ENCODE measurements at places on chromosomes 6 and 20.

DNA sequence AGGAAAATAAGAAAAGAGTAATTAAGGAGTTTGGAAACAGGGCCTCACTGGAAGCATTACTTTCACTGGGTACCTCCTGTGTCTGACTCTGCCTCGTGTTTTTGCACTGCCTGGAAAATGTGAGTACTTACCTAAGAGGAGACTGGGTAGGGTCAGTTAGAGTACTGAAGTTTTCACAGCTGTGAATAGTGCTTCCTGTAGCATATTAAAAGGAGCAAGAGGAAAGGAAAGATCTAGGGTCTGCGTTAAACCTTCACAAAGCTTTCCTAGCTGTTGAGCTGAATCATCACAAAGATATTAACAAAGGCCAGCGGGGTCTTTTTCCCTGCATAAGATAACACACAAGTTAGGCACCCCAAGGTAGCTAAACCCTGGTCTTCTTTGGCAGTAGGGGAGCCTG, 82.3 kb downstream of the MLIP start:
- H3K27ac ChIP-seq = no peak overlapping the region
- no peak for DNase-seq
- no peaks in the 10 kb centered on the region for H3K4me1 ChIP-seq
- no peak overlapping the region for H3K4me3 ChIP-seq
- no peaks in the 10 kb centered on the region for H3K36me3 ChIP-seq

DNA sequence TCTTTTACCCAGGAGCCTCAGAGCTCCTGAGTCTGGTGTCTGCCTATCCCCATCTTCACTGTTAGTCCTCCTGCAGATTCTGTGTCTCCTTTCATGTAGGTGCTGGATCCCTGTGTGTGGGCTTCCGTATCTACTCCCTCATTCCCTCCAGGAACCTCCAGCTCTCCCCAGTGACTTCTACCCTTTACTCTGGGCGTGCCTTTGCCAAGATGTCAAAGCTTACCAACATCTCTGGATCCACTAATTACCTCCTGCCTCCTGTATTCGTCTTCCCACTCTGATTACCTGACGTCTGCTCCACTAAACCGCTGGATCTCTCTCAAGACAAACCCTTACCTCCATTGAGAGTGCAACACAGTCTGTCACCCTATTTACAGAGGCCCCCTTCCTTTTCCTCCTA, 2.2 kb upstream of the C6orf136 start:
- DNase-seq = no peak
- H3K27me3 ChIP-seq = no peaks in the 10 kb centered on the region
- peaks cover 25% of the 10 kb centered on the region for H3K36me3 ChIP-seq
- H3K27ac ChIP-seq = no peak overlapping the region

GRCh38 chr6:170106906-170107525, 183.9 kb downstream of the DLL1 start:
- H3K4me3 ChIP-seq = no peak overlapping the region
- no peak overlapping the region for H3K27ac ChIP-seq
- peak; percentile 21 for DNase-seq
- no peaks in the 10 kb centered on the region for H3K4me1 ChIP-seq
- no peaks in the 10 kb centered on the region for H3K36me3 ChIP-seq

DNA sequence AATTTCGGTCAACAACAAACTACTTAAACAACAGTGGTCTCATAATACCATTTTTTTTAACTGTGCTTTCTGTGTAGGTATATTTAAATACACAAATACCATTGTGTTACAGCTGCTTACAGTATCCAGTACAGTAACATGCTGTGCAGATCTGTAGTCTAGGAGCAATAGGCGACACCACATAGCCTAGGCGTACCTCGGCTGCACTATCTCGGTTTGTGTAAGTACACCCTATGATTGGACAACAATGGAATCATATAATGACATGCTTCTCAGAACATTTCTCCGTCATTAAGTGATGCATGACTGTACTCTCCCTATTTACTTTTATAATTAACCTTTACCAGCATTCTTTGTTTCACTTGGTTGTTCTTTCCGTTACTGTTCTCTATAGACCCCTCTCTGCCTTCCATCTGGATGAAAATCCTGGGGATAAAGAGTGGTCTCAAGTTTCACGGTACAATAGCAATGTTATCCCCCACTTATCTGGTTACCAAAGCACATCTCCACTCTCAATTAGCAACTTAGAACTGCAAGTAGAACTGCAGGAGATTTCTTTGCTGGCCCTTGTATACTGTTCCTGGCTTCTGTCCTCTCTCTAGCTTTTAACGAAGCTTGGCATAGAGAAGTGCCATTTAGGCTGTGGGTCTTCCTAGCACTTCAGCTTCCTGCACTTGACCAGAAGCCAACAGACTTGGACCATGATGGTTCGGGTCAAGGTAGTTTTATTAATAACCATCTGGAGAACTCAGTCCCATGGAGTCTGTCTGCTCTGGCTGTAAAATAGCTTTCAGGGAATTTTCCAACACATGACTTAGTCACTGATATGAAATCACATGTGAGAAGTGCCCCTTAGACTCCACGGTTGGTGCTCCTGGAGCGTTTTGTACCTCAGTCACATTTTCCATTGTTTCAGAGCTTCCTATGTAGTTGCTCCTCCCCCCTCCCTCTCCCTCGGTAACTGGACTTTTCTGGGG, 80.4 kb upstream of the POPDC3 start:
- H3K36me3 ChIP-seq = no peaks in the 10 kb centered on the region
- no peaks in the 10 kb centered on the region for H3K4me1 ChIP-seq
- no peak overlapping the region for H3K4me3 ChIP-seq
- no peaks in the 10 kb centered on the region for H3K27me3 ChIP-seq
- no peak overlapping the region for H3K27ac ChIP-seq
- DNase-seq = no peak

GRCh38 chr6:13303668-13304017, 24.7 kb downstream of the TBC1D7 start:
- H3K27ac ChIP-seq = peak overlapping the region; percentile 58
- H3K4me3 ChIP-seq = peak overlapping the region; percentile 1
- DNase-seq = peak; percentile 89
- no peaks in the 10 kb centered on the region for H3K27me3 ChIP-seq
- no peaks in the 10 kb centered on the region for H3K4me1 ChIP-seq

DNA sequence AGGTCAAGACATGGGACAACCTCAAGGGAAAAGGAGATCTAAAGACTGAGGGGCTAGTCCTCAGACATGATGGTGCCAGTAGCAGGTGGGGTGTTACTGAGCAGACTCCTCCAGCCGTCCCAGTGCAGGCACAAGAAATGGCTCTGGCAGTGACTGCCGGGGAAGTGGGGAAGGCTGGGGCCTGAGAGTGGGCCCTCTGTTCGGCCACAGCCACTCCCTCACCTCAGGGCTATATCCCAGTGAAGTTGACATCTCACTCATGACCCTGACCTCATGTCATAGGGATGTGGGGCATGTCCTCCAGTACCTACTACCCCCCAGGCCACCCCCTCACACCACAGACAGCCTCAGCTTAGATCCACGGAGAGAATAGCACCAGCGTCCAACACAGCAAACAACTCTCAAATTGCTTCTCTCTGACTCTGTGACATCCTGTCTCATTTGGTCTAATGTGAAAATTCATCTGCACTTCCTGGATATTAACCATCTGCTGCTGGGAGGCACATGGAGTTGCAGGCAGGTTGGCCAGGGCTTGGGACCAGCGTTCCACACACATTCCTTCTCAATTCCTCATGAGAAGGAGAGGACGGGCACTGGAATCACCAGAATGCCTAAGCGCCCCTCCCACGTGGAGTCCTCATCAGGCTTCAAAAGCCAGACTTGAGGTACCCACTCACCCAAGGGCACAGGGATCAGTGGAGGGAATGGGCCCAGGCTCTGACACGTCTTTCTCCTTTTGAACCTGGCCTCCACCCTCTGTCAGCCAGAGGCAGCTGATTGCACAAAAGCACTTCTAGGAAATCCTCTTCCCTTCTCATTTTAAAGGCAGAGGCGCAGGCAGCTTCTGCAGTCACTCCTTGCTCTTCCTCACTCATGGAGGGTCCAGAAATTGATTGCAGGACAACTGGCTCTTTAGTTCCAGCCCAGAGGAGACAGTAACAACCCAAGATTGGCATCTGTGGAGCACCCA, 163.6 kb upstream of the CST7 start:
- no peak for DNase-seq
- H3K27ac ChIP-seq = no peak overlapping the region
- H3K4me1 ChIP-seq = no peaks in the 10 kb centered on the region
- no peaks in the 10 kb centered on the region for H3K36me3 ChIP-seq
- H3K4me3 ChIP-seq = no peak overlapping the region

- DNase-seq = no peak
- H3K36me3 ChIP-seq = no peaks in the 10 kb centered on the region
Measured at GRCh38 chr20:49699200-49699992, 14.3 kb downstream of the B4GALT5 start.

DNA sequence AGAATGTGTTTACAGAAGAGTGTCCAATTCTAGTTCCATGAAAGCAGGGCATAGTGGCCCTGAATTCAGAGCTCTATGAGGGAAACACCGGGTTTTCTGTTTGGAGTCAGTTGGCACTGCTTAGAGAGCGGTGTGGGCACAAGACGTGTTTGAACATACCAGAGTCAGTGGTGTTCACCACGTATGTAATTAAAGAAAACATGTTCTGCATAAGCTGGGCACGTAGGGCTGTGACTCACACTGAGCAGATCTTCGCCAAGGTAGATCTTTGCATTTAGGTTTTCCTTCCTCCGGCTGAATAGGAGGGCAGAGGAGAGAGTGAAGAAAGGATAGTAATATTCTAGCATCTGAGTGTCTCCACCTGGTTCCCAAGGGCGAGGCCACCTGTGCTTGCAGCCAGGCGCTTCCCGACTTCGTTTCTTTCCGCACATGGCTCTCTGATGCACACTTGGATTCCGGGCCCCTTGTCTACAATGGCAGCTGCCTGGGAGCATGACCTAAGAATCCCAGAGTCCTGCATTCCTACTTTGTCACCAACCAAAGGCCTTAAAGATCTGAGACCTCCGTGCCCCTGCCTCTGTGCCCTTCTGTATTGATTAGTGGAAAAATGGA, 136.2 kb downstream of the ERMARD start:
- no peaks in the 10 kb centered on the region for H3K4me1 ChIP-seq
- DNase-seq = no peak
- H3K27ac ChIP-seq = no peak overlapping the region
- H3K4me3 ChIP-seq = no peak overlapping the region

DNA sequence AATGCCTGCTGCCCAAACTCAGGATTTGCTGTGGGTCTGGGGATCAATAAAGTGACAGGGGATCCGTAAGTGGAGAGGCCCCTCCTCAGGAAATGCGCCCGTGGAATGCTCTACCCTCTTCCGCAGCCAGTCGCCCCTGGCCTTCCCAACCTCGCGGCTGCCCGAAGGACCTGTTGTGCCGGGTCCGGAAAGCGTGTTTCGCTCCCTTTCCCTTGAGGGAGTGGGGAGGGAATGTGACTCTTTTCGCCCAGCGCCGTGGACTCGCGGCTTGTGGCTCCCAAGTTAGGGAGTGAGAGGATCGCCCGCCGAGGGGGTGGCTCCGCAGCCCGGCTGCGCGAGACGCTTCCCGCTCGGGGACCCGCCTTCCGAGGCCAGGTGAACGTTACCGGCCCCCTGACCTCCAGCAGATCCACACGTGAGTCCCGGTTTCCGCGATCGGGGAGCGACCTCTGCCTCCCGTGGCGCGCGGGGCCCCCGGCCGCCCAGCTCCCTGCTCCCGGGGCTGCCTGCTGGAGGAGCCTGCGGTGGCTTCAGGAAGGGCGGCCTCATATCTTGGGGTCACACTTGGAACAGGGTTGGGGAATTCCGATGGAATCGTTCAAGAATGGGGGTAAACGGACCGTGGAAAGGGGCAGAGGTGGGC, 666 bp downstream of the TPD52L1 start:
- peaks cover 12% of the 10 kb centered on the region for H3K4me1 ChIP-seq
- peak overlapping the region; percentile 82 for H3K27ac ChIP-seq
- no peaks in the 10 kb centered on the region for H3K36me3 ChIP-seq
- no peaks in the 10 kb centered on the region for H3K27me3 ChIP-seq
- peak; percentile 64 for DNase-seq

- H3K27ac ChIP-seq = no peak overlapping the region
- H3K4me1 ChIP-seq = no peaks in the 10 kb centered on the region
- DNase-seq = no peak
- no peak overlapping the region for H3K4me3 ChIP-seq
- H3K36me3 ChIP-seq = no peaks in the 10 kb centered on the region
Measured at GRCh38 chr6:5278047-5278446, 16.7 kb downstream of the FARS2 start.

- DNase-seq = no peak
- H3K27me3 ChIP-seq = no peaks in the 10 kb centered on the region
- H3K27ac ChIP-seq = no peak overlapping the region
- H3K4me3 ChIP-seq = no peak overlapping the region
- peaks cover 4% of the 10 kb centered on the region for H3K4me1 ChIP-seq
- H3K36me3 ChIP-seq = no peaks in the 10 kb centered on the region
Measured at GRCh38 chr6:26452631-26453235, 5.0 kb upstream of the BTN2A1 start.

GRCh38 chr6:30202366-30202765, 10.8 kb downstream of the TRIM26 start:
- no peak for DNase-seq
- H3K4me1 ChIP-seq = no peaks in the 10 kb centered on the region
- H3K27ac ChIP-seq = no peak overlapping the region
- H3K4me3 ChIP-seq = no peak overlapping the region
- H3K36me3 ChIP-seq = peaks cover 21% of the 10 kb centered on the region

DNA sequence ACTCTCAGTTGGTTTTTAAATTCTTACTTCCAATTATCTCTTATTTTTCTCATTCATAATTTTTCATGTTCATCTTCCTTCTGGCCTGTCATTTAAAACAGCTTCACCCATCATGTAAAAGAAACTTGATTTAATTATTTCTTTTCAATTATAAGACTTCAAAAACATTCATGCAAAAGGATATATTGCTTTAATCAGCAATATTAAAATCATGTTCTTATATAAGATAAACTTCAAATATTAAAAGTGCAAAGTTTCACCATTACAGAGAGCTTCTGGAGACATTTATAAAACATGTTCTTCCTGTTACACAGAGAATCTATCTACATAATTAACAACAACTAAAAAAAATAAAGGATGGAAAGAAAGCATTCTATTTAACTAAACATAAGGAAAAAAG, 396.7 kb upstream of the RUNX2 start:
- H3K27me3 ChIP-seq = no peaks in the 10 kb centered on the region
- H3K27ac ChIP-seq = no peak overlapping the region
- DNase-seq = no peak
- H3K36me3 ChIP-seq = no peaks in the 10 kb centered on the region
- H3K4me1 ChIP-seq = no peaks in the 10 kb centered on the region

DNA sequence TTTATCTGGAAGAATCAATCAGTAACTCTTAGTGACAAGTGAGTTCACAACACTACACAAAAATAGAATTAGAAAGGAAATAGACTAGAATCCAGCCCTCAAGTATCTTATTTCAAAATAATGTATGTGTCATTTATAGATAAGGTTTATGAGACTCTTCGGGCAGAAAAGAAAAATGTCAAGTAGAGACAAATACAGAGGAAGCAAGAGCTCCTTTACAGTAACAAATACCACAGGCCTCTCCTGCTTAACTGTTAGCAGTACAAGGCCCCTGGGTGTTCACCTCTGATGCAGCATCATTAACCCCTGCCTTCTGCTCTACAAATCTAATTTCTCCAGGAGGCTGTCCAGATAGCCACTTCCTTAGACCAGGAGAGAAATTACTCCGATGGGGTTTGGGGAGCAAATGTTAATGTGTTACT, 76.7 kb downstream of the UBE3D start:
- no peak overlapping the region for H3K4me3 ChIP-seq
- H3K27me3 ChIP-seq = no peaks in the 10 kb centered on the region
- DNase-seq = no peak
- no peaks in the 10 kb centered on the region for H3K36me3 ChIP-seq
- no peaks in the 10 kb centered on the region for H3K4me1 ChIP-seq
